Spinal cord (tissue), 10 donors: ENCODE measurements at places on chromosomes 5 and 9.

GRCh38 chr5:14240359-14240758 lies 97.2 kb downstream of the TRIO start:
- no peak overlapping the region for H3K4me3 ChIP-seq
- DNase-seq, result no peak
- no peaks in the 10 kb centered on the region for H3K27me3 ChIP-seq

GRCh38 chr5:109762821-109763220 lies 73.1 kb downstream of the MAN2A1 start:
- H3K27me3 ChIP-seq, result no peaks in the 10 kb centered on the region
- no peak for DNase-seq
- no peak overlapping the region for H3K4me3 ChIP-seq
- no peaks in the 10 kb centered on the region for H3K36me3 ChIP-seq
- no peak overlapping the region for H3K27ac ChIP-seq

DNA sequence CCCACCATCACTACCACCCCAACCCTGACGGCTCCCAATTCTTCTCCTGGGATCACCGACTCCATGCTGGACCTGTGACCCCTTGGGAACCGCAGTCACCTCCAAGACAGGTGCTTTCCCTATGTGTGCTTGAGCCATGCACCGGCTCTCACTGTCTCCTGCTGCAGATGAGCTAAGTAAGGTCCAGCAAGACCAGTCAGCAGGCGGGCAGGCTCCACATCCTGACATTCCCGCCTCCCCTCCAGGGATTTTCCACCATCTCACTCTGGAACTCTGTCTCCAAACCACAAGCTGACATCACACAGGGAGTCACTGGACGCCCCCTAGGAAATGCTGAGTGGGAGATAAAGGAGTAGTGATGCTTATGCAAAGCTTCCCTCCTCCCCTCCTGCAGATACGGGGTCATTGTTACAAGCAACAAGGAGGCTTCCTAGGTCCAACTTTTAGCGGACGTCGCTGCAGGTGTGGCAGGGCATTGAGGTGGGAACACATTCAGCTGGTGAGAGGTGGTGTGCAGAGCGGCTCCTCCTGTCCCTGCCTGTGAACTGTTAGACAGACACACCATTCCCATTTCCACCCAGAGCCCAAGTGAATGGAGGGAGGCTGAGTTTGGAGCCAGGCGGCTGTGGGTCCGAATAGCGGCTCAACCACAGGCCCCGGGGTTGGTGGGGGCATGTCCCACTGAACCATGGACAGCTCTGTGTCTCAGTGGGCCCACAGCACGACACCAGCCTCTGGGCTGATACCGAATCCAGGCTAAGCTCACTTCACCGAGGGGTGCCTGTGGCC lies 129.2 kb upstream of the PHYKPL start:
- H3K4me1 ChIP-seq, result peaks cover 32% of the 10 kb centered on the region
- no peak overlapping the region for H3K27ac ChIP-seq
- H3K4me3 ChIP-seq, result no peak overlapping the region
- H3K36me3 ChIP-seq, result no peaks in the 10 kb centered on the region
- H3K27me3 ChIP-seq, result no peaks in the 10 kb centered on the region

GRCh38 chr9:128033609-128034008 lies 33.5 kb downstream of the NAIF1 start:
- H3K36me3 ChIP-seq, result no peaks in the 10 kb centered on the region
- peaks cover 6% of the 10 kb centered on the region for H3K4me1 ChIP-seq
- H3K27ac ChIP-seq, result no peak overlapping the region
- H3K4me3 ChIP-seq, result no peak overlapping the region
- DNase-seq, result no peak
- no peaks in the 10 kb centered on the region for H3K27me3 ChIP-seq

GRCh38 chr9:37102486-37102885 lies 17.9 kb upstream of the ZCCHC7 start:
- H3K36me3 ChIP-seq, result no peaks in the 10 kb centered on the region
- no peak for DNase-seq
- no peaks in the 10 kb centered on the region for H3K4me1 ChIP-seq

DNA sequence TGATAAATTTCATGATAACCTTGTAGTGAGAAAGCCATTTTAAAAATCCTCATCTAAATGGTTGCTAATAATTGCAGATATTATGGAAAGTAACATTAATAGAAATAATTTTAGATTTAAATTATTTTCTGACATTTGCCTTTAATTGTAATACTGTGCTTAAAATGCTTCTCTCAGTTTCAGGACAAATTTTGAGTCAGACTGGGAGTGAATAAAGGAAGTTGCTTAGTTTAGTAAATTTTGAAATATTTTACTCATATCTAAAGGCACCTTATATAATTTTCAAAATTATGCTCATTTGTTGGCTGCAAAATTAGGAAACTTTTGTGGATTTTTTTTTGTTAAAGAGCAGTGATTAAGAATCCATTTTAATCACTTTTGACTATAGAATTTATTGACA lies 93.8 kb downstream of the CSNK1G3 start:
- no peaks in the 10 kb centered on the region for H3K4me1 ChIP-seq
- H3K4me3 ChIP-seq, result no peak overlapping the region
- no peak for DNase-seq
- no peaks in the 10 kb centered on the region for H3K27me3 ChIP-seq
- no peaks in the 10 kb centered on the region for H3K36me3 ChIP-seq

DNA sequence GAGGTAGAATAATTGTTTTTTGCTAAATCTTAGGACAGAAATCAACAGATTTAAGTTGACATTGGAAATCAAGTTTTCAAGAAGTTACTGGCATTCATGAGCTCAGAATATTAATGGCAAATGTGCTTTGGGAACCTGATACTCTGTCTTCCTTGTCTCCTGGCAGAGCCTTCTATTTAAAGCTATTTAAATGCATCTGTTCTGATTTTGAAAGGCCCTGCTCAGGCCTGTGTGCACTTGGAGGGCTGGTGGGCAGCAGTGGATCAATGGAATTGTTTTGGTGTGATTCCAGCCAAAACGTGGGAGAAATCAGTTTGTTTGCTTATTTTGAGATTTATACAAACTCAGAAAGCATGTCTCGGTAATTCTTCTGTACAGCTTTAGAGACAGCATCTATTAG lies 38.5 kb downstream of the FBXL7 start:
- DNase-seq, result no peak
- H3K27ac ChIP-seq, result no peak overlapping the region
- H3K4me3 ChIP-seq, result no peak overlapping the region
- no peaks in the 10 kb centered on the region for H3K27me3 ChIP-seq
- no peaks in the 10 kb centered on the region for H3K36me3 ChIP-seq

- H3K27ac ChIP-seq, result no peak overlapping the region
- no peak for DNase-seq
- H3K4me1 ChIP-seq, result peaks cover 19% of the 10 kb centered on the region
- H3K36me3 ChIP-seq, result peaks cover 29% of the 10 kb centered on the region
These were observed 75.0 kb downstream of the STK10 start for GRCh38 chr5:172113036-172113435.

DNA sequence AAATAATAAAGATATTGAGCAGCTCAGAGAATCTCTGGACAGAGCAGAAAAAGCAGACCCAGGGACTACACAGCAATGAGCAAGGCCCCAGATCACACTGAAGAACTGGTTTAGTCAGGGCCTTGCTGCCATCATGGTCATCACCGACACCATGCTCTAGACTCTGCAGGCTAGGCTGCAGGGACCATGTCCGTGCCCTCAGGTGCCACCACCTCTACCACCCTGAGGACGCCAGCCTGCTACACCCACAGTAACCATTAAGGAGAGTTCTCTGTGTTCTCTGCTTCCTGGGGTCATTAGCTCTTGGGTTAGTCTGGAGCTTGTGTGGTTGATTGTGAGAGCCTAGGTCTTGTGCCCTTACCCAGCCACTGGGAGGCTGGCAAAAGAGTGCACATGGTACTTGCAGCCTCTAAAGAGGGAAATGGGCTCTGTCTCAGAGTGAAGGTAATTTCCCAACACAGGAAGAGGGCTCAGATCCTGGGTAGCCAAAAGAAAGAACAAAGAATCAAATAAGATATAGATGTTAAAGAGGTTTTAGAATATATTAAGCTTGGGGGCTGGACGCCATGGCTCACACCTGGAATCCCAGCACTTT lies 31.9 kb upstream of the JADE2 start:
- H3K4me1 ChIP-seq, result no peaks in the 10 kb centered on the region
- DNase-seq, result no peak
- no peak overlapping the region for H3K27ac ChIP-seq
- H3K27me3 ChIP-seq, result no peaks in the 10 kb centered on the region

DNA sequence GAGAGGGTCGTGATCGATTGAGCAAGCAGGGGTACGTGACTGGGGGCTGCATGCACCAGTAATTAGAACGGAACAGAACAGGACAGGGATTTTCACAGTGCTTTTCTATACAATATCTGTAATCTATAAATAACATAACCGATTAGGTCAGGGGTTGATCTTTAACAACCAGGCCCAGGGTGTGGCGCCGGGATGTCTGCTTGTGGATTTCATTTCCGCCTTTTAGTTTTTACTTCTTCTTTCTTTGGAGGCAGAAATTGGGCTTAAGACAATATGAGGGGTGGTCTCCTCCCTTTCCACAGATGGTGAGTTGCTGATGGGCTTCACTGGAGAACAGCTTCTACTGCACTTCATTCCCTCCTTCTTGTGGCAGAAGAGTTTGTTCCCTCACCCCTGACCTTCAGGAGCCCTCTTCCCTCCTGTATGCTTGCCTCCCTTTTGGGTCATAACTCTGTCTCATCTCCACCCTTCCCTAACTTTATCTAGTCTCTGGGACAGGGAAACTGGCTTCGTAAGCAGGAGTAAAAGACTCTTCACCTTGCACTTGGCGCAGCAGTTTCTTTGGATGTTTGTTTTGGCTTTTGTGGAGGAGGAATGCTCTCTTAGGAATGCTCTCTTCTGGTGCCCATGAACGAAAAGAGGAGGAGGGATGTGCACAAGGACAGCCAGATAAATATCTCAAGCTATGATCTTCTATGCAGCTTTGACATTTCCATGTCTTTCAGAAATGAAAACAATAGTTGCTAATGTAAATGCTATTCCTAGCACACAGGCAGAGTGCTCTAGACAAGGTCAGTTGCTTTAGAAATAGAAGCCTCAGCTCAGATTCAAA lies 139.8 kb upstream of the RPS23 start:
- no peaks in the 10 kb centered on the region for H3K4me1 ChIP-seq
- no peak overlapping the region for H3K27ac ChIP-seq
- no peaks in the 10 kb centered on the region for H3K36me3 ChIP-seq
- DNase-seq, result no peak
- no peak overlapping the region for H3K4me3 ChIP-seq
- no peaks in the 10 kb centered on the region for H3K27me3 ChIP-seq

GRCh38 chr5:173328844-173329490 lies 753 bp upstream of the STC2 start:
- no peaks in the 10 kb centered on the region for H3K36me3 ChIP-seq
- peaks cover 76% of the 10 kb centered on the region for H3K27me3 ChIP-seq
- peak overlapping the region; percentile 41 for H3K4me3 ChIP-seq
- H3K4me1 ChIP-seq, result peaks cover 43% of the 10 kb centered on the region
- no peak overlapping the region for H3K27ac ChIP-seq
